ENCODE measurements at places on chromosomes 1 and 21. TPM values are rescaled to one million over a fixed set of nuclear protein-coding genes. Genes with fewer than 3 reads are reported as not detected.

SPATA21 gene
- total RNA-seq: not detected

KCNN3 gene
- 4.4 TPM for total RNA-seq

HMGCS2 gene
- total RNA-seq: 0.32 TPM

PRR9 gene
- not detected for total RNA-seq

KPRP gene
- total RNA-seq: not detected

DNAJC6 gene
- total RNA-seq: 10.5 TPM

HORMAD1 gene
- 2.7 TPM for total RNA-seq

SELL gene
- total RNA-seq: 23.8 TPM

FLG2 gene
- total RNA-seq: not detected

DNA sequence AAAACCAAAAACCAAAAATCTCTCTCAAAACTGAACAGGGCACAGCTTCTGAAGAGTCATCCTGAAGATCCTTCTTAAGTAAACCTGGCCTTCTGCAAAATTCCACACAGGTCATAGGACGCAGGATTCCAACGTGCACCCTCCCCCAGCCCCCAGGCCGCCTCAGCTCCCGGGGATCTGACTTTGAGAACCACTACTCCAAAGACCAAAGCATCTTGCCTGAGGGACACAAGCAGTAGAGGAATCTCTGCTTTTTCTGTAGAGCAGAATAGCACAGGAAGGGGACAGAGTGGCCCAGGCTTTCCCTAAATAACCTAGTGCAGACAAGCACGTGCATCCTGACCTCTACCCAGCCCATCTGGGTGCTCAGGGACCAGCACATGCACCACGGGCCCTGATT, 104.8 kb upstream of the VAMP3 start:
- DNase-seq: no peak

GRCh38 chr1:19257178-19257914, 5.7 kb downstream of the MRTO4 start:
- no peak for DNase-seq

DNA sequence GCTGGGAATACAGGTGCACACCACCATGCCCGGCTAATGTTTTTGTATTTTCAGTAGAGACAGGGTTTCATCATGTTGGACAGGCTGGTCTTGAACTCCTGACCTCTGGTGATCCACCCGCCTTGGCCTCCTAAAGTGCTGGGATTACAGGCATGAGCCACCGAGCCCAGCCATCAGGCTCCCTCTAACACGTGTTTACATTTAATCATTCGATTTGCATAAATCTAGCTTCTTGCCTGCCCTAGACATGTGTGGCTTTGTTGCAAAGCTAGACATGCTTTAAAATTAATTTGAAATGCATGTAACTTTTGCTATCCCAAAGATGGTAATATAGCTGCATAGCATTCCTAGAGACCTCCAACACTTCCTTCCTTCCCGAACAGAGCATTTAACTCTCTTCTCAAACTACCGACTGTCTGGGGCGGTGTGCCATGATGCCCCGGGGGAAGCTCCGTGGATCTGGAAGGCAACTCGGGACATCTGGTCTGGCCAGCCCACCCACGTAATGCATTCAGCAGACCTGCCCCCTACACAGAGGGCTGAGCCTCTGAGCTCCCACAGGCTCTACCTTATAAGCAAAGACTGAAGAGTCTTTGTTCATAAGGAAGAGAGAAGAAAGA, 34.6 kb upstream of the NID1 start:
- DNase-seq: no peak

DNA sequence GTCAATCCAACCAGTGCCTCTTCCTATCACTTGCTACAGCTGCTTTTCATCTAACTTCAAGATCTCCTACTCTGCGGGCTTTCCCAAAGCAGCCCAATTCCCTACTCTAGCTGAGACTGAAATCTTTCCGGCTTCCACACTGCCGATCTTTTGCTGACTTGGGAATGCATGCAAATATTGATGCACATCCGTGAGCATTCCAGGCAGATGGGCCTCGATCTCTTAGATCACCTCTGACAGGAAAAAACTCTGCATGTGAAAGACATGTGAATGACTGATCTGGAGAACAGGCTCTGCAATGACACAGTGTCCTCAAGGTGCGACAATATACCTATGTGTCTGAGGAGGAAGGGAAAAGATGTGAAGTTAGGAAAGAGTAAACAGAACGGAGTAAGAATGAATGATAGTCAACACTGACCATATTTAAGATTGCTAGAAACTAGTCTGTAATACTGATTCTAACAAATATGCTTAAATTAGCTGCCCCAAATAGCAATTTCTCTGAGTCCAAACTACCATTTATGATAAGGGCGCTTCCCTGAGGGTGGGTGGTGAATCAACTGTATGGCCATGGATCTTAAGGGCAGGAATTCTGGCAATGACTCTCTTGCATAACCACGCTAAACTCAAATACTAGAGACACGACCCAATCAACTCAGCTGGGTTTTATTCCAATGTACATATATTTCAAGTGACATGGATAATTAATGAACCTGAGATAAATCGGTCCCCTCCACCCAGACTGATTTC, 8.4 kb downstream of the TAF5L start:
- DNase-seq: no peak

DNA sequence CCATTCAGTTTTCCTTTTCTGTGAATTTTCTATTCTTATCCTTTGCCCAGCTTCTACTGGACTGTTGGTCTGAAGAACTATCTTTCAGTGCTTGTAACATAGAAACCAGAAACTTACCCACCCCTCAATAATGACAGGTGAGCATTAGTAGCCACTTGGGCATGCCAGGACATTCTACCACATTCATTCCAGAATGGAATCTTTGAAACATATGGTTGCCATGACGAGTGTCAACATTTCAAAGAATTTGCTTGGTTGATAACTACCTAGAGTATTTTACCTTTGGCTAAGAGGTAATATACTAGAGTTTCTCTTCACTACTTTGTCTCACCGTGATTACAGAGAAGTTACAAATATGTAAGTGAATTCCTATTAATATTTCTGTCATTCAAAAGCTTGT, at the start of gene MROH9:
Gene MROH9, plus strand, starts transcription at position 304 of the 400 bp plus-strand sequence. CDS start 10,023 bp downstream, outside the sequence.
- no peak for DNase-seq

DNA sequence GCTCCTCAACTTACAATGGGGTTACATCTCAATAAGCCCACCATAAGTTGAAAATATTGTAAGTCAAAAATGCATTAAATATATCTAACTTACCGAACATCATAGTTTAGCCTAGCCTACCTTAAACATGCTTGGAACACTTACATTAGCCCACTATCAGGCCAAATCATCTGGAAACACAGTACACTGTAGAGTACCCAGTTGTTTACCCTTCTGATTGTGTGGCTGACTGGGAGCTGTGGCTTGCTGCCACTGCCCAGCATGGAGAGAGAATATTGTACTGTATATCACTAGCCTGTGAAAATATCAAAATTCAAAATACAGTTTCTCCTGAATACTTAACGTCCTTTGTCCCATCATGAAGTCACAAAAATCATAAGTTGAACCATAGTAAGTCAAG, 40.4 kb upstream of the FRRS1 start:
- DNase-seq: no peak

DNA sequence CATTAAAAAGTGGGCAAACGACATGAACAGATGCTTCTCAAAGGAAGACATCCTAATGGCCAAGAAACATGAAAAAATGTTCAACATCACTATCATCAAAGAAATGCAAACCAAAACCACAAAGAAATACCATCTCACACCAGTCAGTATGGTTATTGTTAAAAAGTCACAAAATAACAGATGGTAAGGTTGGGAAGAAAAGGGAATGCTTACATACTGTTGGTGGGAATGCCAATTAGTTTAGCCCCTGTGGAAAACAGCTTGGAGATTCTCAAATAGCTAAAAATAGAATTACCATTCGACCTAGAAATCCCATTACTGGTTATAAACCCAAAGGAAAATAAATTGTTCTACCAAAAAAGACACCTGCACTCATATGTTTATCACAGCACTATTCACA, 369.4 kb downstream of the KCNH1 start:
- no peak for DNase-seq

- no peak for DNase-seq
Measured at GRCh38 chr21:16496609-16497008, 766.8 kb downstream of the USP25 start.

- DNase-seq: no peak
Measured at GRCh38 chr1:150093805-150094204, 26.2 kb downstream of the VPS45 start.

DNA sequence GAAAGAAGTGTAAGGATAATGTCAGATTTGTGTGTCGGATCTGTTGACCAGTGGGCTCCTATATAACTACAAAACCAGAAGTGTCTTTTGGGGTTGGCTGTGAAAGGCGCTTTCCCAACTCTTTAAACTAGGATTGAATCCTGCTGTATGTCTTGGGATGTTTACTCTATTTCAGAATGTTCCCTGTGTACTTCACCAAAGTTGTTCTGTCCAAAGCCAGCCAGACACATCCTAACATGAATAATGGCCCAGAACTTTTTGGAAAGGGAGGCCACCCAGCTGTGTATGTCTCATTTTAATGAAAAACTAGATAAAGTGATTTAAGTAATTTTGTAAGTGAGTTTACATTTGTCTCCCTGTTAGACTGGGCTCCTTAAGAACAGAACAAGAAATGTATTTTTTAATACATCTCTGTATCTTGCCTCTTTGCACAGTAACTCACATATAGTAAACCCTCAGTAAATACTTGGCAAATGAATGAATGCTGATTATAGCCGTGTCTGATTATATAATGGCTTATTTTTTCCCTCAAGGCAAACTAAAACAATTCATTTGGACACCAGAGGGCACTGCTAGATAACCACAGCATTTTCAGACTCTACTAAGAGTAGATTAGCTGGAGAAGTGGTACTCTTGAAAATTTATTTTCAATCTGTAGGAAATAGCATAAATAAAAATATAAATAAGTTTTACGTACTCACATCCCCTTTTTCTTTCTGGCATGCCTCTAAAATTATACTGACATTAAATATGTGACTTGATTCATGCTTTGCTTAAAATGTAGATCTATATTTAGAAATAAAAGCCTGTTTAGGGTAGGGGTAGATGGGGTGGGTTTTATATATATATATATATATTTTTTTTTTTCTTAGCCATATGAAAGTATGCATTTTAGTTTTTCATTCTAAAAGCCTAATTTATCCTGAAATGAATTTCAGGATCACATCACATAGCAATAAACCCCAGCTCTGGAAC, 23.8 kb downstream of the TSEN15 start:
- DNase-seq: no peak

GRCh38 chr1:192350356-192350755, 33.6 kb downstream of the RGS21 start:
- no peak for DNase-seq

- no peak for DNase-seq
Measured at GRCh38 chr21:16454399-16454798, 724.6 kb downstream of the USP25 start.

DNA sequence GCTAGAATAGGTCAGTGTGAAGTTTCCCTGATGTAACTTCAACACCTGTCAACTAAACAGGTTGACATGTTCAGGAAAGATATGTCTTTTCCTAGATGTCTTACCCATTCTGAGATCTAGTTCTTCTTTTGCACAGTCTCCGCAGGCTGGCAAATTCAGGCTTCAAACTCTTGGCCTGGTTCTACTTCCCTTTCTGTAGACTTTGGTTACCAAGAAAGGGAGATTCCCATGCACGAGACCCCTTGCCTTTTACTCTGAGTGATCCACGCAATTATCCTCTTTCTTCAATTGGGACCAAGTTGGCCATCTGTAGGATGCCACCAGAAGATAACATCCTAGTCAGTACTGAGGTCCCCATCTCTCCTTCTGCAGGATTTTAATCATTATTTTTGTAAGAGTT, 2.0 kb downstream of the CFAP45 start:
- DNase-seq: no peak

GRCh38 chr1:228998179-228998578, 262.9 kb downstream of the RHOU start:
- DNase-seq: no peak

DNA sequence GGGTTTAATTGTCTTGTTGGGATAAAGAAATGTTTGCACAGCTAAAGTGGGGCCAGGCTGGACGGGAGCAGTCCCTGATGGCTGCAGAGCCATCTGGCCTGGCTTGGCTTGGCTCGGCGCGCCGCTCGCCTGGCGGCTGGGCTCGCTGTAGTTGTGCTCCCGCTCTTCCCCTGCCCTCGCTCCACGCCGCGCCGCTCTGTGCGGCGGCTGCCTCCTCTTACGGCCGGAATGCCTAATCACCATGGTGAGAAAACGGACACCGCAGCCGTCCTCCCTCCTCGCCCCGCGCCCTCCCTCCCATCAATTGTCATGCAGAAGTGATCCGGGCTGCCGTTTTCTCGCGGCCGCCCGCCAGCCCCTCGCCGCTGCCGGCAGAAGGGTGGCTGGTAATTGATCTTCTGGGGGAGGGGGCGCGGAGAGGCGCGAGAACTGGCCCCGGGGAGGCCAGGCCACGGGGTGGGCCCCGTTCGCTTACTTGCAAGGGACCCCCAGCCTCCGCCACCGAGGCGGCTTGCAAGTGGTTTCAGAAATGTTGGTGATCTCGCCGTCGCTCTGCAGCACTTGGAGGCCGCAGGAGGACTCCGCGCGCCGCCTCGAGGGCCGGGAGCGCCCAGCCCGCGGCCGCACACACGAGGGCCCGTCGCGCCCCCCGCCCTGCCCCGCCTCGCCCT, 12.4 kb downstream of the RNF220 start:
- peak; percentile 66 for DNase-seq

- no peak for DNase-seq
Measured at GRCh38 chr1:227774821-227775661, 39.8 kb downstream of the SNAP47 start.

DNA sequence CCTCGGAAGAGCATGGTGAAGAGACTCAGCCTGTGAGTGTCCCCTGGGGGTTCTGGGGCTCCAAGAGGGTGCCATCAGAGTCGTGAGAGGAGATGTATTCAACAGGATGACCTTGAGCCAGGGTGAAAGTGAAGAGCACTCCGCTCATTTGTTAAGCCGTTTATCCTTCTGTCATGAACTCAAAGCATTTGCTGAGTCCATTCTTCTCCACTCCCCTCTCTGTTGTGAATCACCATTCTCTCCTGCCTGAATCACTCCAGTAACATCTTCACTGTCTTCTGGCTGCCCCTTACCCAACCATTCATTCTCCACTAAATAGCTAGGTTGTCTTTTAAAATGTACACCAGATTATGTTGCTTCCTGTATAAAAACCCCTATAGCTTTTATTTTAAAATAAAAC, 102.2 kb downstream of the RGL1 start:
- DNase-seq: no peak

- DNase-seq: no peak
Measured at GRCh38 chr21:46009951-46010705, 28.6 kb downstream of the COL6A1 start.

DNA sequence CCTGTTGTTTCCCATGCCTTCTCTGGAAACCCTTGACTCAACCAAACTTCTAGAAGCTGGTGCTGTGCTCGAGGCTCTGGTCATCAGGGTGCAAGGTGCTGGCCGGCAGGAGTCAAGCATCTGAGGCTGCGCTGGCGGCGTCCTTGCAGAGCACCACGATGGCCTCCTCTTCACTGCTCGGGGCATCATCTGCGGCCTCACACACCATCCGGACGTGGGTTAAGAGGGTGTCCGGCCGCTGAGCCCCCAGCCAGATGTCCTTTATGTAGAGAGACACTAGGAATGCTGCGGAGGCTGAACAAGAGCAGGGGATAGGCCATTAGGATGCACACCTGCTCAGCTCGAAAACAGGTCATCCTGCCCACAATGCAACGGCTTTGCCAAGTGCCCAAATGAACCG, 16.2 kb downstream of the MRAP start:
- no peak for DNase-seq

- DNase-seq: no peak
Measured at GRCh38 chr1:194004146-194004545, 817.7 kb upstream of the B3GALT2 start.

Measured in lower lobe of right lung (tissue), 2 donors.